ENCODE measurements at places on chromosomes 6 and 20.

GRCh38 chr20:36808317-36809257 is 35.0 kb upstream of the DSN1 start:
- DNase-seq: no peak

DNA sequence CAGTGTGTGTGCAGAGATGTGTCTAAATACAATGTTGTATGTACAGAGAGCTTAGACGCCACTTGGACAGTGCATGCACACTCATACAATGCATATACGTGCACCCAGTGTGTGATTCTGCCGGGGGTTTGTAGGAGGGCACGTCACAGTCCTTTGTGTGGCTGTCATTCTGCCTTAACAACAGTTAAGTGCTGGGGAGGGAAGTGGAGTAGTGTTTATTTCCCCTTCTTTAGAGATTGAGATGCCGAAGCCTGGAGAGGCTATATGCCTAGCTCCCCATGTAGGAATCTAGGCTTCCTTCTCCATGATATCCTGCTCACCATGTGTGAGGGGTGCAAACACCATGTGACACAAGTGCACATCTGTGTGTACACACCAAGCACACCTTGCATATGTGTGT is 38.2 kb downstream of the MDFI start:
- no peak for DNase-seq

- no peak for DNase-seq
These were observed 177.2 kb upstream of the COL21A1 start for GRCh38 chr6:56424542-56425083.

DNA sequence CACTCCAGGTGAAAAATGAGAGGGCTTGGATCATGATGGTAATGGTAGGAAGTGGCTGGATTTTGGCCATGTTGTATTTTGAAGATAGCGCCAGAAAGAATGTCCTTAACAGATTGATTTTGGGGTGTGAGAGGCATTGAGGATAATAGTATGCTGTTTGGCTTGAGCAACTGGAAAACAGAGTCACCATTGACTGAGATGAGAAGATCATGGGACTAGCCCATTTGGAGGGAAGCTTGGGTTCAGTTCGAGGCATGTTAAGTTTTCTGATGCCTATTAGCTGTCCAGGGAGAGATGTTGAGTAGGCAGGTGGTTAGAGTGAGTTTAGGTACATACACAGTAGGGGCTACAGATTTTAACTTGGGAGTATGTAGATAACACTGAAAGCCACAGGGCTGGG is 23.3 kb downstream of the PLCG1 start:
- DNase-seq: no peak

GRCh38 chr6:130385064-130385695 is 19.4 kb downstream of the TMEM200A start:
- no peak for DNase-seq

DNA sequence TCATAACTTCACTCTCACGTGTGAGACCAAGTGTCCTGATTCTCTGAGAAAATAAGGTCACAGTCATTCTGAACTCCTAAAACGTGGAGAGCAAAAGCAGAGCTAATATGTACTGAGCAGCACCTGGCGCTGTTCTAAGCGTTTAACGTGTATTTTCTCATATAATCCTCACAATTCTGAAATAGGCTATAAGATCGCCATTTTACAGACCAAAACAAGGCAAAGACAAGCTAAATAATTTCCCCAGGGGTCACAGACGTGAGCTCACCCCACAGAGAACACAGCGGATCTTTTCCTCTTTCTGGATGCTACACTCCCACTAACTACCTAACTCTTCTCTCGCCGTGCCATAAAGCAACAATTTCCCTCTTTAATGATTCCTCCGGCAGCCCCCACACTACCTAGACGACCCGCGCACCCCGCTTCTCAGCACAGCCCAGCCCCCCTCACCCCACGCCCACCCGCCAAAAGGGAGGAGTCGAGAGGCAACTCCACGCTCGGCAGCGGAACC is 636 bp downstream of the SUPT3H start:
- peak; percentile 28 for DNase-seq

GRCh38 chr6:167399599-167399998 is 74.7 kb downstream of the TTLL2 start:
- no peak for DNase-seq

DNA sequence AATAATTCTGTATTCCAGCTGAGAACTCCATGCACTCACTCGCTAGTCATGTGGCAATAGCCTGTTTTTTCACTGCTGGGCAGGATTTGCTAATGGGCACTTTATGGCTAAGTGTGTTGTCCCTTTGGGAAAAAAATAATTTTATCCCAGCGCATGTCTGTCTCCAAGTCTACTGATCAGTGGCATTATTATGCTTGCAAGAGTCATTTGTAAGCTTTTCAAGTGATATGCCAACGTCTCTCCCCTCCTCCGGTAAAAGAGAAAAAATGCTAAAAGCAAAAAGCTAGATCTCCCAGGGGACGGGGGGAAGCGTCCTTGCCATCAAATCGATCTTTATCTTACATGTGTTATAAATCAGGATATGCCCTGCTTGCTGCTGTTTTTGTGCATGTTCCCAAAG is 407.7 kb downstream of the CDH26 start:
- no peak for DNase-seq

DNA sequence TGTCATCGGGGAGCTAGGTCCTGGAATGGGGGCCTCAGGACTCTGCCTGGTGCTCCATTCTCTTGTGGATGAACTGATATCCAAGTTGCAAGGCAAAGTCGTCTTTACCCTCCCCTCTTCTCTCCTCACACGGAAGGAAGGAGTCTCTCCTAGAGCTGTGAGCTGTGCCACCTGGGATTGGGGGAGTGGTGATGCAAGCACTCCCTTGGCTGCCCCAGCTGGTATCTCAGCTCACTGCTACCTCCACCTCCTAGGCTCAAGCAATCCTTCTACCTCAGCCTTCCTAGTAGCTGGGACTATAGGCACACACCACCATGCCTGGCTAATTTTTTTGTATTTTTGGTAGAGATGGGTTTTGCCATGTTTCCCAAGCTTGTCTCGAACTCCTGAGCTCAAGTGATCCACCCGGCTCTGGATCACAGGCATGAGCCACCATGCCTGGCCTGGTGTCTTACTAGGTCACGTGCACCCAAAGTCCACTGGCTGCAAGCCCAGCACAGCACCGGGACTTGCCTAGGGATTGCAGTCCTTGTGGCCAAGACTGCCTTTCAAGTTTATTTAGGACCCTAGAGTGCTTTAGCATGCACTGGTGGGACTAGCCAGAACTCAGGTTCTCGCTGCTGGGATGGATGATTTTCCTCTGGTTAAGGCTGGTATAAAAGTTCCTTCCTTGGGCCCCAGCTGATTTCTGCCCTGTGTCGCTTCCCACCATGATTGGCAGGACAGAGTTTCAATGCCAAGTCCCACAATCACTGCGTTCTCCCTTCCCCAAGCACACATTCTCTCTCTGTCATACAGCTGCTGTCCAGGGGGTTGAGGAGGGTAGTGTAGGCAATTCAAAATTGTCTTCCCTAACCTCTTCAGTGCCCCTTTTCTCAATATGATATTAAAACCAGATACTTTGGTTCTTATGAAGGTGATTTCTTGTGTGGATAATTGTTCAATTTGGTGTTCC is 33.5 kb downstream of the SMAP1 start:
- no peak for DNase-seq

DNA sequence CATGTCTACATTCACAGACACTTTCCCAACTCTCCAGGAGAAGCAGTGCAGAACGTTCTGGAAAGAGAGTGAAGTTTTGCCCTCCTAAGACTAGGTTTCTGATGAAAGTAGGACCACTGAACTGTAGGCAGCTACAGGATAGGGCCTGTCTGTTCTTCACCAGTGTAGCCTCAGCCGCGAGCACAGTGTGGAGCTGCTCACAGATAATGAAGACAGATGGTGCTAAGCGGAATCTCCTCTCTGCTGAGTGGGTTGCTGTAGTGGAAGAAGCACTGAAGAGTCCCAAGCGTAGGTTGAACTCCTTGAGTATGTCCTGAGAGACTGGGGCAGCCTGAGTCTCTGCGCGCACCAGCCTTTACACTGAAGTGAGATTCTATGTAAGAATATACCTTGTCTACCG is 170.2 kb downstream of the PACRG start:
- DNase-seq: no peak

GRCh38 chr20:19231359-19232035 is 19.1 kb downstream of the SLC24A3 start:
- DNase-seq: no peak

GRCh38 chr20:41563087-41563486 is 55.1 kb downstream of the CHD6 start:
- DNase-seq: no peak

GRCh38 chr6:25623879-25624278 is 28.1 kb upstream of the SCGN start:
- DNase-seq: no peak

GRCh38 chr20:15706719-15707118 is 866.5 kb downstream of the KIF16B start:
- no peak for DNase-seq

DNA sequence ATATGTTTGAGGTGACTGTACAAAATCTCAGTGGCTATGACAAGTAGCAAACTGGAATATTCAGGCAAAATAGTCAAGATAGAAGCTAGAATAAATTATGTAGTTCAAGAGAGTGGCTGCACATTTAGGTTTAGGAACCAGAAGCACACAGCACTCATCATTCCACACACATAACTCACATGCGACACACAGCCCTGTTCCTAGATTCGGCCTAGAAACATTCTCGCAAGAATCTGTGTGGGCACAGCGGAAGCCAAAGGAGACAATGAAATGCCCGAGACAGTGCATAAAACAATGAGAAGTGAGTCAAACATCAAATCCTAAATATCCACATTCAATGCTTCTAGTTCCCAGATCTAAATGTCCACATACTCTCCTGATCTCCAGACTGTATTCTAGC is 9.5 kb upstream of the SUPT3H start:
- DNase-seq: no peak

GRCh38 chr6:3260772-3261517 is 2.2 kb downstream of the PSMG4 start:
- no peak for DNase-seq

GRCh38 chr20:33837096-33837830 is 26.1 kb downstream of the CHMP4B start:
- no peak for DNase-seq

DNA sequence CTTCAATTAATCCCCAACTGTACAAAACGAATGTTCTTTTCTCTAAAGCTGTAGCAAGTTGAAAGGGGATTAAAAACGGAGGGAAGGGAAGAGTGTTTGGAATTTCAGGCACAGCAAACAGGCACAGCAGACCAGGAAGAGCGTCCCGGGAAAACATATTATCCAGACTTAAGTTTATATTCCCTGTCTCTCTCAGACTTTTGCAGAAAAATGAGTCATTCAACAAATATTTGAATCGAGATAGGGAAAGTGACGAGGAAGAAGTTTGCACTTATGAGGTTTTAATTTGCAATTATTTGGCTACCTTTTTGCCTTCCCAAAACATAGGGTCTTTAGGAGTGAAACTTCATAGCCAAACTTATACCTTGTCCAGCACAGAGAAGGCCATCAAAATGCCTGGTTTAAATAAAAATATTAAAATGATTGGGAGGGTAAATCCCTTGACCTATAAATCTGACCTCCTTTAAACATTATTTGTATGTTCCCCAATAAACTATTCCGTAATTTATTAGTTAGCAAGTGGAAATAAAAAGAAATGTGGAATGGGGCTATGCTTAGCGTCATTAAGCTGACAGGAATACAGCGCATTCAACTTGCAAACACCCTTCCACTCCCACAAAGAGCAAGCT is 16.0 kb downstream of the HFE start:
- no peak for DNase-seq

- DNase-seq: no peak
These were observed 131.9 kb downstream of the MAP3K7 start for GRCh38 chr6:90454836-90455427.

DNA sequence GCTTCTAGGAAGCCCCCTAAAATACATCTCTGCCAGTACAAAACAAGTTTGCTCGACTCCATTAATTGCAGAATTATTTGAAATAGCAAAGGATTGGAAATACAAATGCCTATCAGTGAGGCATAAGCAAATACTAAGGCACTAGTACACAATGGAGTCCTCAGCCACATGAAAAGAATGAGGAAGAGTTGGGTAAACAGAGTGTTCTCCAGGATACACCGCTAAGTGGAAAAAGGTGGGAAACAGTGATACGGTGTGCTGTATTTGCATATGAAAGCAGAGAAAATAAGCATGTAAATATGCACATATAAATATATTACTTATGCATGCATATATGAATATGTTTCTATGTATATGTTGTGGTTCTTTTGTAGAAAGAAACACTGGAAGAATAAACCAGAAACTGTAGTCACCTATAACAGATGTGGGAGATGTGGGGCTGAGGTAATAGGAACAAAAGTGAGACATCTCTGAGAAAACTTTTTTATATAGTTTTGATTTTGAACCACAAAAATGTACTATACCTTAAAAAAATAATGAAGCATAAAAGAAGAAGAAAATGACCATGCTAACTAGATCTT is 143.4 kb upstream of the MYLIP start:
- DNase-seq: no peak

GRCh38 chr6:75279418-75279817 is 5.2 kb downstream of the TMEM30A start:
- no peak for DNase-seq

DNA sequence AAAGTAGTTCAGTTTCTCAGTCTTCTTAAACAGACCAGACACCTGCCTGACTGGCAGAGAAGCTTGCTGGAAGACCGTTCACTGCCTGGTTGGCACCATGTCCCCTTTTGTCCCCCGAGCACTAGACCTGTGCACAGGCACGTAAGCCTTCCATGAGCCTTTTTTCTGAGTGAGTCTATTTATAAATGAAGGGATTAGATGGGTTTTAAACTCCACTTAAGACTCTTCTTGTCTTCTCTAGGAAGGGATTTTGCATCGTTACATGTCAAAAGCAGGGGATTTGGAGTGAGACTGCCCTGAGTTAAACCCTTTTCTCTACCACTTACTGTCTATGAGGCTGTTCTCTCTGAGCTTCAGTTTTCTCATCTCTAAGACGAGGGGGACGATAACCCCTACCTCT is 37.6 kb downstream of the STK35 start:
- DNase-seq: no peak

GRCh38 chr6:140554421-140554820 is 1180.0 kb upstream of the CITED2 start:
- no peak for DNase-seq

DNA sequence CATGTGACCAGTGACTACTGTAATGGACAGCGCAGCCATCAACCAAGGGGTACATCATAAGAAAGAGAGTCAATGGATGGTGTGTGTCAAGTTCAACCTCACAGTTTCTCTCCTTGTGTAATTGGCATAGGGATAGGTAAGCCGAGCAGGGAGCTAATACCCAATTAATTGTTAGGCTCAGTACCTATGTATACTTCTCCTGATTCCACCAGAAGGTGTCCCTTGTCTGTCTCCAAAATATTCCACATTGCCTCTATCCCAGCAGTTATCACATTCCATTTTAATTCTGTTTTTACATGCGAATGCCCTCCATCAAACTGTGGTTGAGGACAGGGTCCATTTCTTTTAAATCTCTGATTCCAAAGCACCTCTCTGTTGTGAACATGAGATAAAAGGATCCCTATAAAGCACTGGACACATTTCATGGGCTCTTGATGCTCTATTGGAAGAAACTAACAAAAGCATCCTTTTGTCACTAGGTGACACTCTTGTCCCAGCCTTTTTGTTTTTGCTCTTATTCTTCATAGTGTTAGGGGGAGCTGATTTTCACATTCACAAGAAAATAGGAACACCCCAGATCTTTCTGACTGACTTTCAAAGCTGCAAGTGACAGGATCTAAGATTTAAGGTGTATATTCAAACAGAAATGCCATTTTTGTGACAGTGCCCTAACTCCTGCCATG is 38.9 kb downstream of the FBXO9 start:
- DNase-seq: no peak

GRCh38 chr20:57409672-57410397 is 18.6 kb downstream of the RBM38 start:
- no peak for DNase-seq

GRCh38 chr6:154292855-154293519 is 63.6 kb downstream of the IPCEF1 start:
- DNase-seq: no peak
